ENCODE measurements at places on chromosomes 6 and 20.

DNA sequence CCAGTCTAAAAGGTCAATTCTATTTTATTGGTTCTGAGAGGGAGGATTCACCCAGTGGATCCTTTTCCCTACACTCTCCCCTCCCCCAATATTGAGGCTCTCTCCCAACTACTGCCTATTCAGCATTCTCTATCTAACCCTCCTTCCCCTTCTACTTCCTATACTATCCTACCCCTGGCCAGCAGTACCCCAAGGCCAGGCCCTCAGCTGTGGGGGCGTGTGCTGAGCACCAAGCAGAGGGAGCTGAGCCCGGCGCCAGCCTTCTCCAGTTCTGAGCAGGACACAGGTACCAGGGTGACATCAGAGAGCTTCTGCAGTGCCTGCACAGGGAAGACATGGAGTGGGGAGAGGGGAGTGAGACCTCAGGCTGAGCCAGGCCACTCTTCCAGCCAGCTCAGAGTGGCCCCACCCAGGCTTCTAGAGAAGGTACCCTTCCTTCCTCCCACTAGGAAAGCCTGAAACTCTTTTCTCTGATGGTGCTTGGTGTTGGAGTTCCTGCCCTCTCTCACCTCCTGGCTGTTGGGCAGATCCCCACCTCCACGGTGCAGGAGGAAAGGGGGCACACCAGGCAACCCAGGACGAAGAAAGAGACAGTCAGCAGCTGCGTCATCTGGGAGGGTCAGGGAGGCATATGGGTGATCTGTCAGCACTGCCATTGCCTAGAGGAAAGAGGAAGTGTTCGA, 1.9 kb downstream of the DDAH2 start:
- H3K4me1 ChIP-seq = peaks cover 26% of the 10 kb centered on the region
- DNase-seq = peak; percentile 41
- H3K27ac ChIP-seq = peak overlapping the region; percentile 88

DNA sequence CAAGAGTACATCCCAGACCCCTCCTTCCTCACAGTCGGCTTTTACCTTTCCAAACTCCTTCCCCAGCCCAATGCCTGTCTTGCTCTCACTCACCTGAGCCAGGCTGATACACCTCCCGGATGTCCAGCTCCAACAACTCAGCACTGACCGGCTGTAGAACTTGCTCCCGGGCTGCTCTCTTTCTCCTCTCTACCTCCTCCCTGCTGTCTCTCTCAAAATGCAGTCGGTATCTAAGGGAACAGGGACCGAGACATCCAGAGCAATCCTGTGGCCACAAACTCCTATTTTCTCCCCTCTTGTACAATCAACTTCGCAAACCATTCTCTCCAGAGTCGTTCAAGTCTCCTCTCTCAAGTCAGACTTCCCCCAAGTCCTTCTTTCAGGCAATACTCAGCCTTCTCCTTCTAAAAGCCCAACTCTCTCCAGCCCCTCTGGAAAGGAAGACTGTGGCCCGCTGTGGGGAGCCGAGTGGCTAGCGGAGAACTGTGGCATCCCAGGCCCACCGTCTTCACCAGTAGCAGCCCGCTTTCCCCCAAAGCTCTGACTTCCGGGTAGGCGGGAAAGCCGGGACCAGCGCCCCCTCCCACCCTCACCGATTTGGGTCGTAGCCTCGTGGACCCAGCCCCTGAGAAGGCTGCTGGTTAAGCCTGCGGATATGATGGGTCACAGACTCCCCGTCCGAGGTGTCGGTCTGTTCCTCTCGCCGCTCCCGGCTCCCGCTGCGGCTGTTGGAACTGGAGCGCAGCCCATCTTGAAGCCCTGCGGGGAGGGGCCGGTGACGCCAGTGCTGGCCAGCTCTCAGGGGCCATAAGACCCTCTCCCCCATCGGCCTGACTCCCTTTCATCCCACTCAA, 1.1 kb downstream of the GNL1 start:
- peaks cover 40% of the 10 kb centered on the region for H3K36me3 ChIP-seq
- H3K27ac ChIP-seq = peak overlapping the region; percentile 98

GRCh38 chr6:22880686-22881433, 311.5 kb downstream of the HDGFL1 start:
- H3K4me3 ChIP-seq = no peak overlapping the region
- H3K36me3 ChIP-seq = no peaks in the 10 kb centered on the region
- H3K27me3 ChIP-seq = no peaks in the 10 kb centered on the region
- no peak for DNase-seq

- no peaks in the 10 kb centered on the region for H3K27me3 ChIP-seq
- no peaks in the 10 kb centered on the region for H3K36me3 ChIP-seq
- H3K4me3 ChIP-seq = no peak overlapping the region
- H3K27ac ChIP-seq = no peak overlapping the region
- H3K4me1 ChIP-seq = no peaks in the 10 kb centered on the region
Measured at GRCh38 chr20:60365064-60365666, 406.9 kb downstream of the CDH26 start.

DNA sequence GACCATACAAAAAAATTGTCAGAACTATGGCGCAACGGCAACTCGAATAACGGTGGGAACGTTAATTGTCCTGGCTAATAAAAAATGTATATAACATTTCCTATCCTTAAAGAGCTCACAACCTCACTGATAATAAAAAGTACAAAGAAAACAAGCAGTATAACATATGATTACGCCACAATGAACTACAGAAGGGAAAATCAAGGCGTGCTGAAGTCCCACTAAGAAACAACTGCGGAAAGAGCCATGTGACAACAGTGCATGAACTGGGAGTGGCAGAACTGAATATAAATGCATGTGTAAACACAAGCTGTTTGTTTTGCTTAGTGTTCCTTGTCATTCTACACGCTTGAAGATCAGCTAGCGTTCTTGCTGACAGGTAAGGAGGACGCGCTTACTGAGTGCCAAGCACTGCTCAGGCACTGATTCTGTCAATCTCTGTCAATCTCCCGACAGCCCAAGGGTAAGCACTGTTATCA, 466 bp upstream of the PSMB1 start:
- H3K36me3 ChIP-seq = peaks cover 21% of the 10 kb centered on the region
- H3K27me3 ChIP-seq = no peaks in the 10 kb centered on the region
- peak overlapping the region; percentile 91 for H3K27ac ChIP-seq
- peaks cover 47% of the 10 kb centered on the region for H3K4me1 ChIP-seq
- H3K4me3 ChIP-seq = peak overlapping the region; percentile 96

GRCh38 chr6:1527073-1527457, 82.7 kb upstream of the FOXC1 start:
- peak; percentile 78 for DNase-seq
- no peaks in the 10 kb centered on the region for H3K36me3 ChIP-seq
- peak overlapping the region; percentile 31 for H3K27ac ChIP-seq
- H3K27me3 ChIP-seq = no peaks in the 10 kb centered on the region
- H3K4me3 ChIP-seq = peak overlapping the region; percentile 5

DNA sequence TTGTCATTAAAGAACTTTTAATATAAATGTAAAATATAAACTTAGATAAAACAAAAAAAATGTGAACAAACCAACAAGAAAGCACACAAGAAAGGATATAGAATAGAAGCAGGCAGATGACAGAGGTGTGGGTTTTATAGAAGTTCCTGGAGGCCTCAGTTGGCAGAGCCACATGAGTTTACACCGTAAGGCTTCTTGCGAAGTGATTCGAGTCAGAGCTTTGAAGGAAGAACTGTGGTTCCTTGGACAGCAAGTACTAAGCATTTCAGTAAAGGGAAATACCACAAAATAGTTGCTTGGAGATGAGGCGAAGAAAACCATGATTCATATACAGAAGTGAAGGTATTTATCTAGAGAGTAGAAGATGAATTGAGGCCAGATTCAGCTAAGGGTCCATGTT, 207.9 kb upstream of the EYA4 start:
- H3K27ac ChIP-seq = no peak overlapping the region
- no peaks in the 10 kb centered on the region for H3K36me3 ChIP-seq
- no peak for DNase-seq
- no peak overlapping the region for H3K4me3 ChIP-seq
- no peaks in the 10 kb centered on the region for H3K27me3 ChIP-seq

DNA sequence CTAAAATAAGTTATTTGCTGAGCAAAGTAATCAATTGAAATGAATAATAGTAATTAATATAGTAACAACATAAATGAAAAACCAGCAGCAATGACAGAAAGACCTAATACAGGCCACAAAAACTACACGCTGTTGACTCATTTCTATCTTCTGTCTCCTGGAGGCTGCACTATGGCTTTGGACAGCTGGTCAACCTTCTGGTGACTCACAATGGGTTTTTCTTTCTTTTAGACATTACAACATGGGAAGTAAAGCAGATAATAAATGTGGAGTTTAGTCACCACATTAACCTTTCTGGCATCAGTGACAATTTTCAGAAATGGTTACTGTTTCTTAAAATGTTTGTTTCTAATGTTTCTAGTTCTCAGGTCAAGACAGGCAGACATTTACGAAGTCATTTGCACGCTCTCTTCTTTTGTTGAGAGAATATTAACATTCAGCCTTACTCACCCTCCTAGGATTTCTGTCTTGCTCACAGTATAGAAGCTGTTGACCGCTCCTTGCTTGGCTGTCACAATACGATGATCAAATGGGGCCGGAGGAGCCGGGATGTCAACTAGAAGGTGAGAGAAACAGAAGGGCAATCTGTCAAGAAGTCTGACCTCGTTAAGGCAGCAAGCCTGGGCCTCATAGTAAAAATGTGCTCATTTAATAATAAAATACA, 62.2 kb downstream of the MYLK4 start:
- no peaks in the 10 kb centered on the region for H3K4me1 ChIP-seq
- no peak overlapping the region for H3K4me3 ChIP-seq
- H3K27me3 ChIP-seq = no peaks in the 10 kb centered on the region
- DNase-seq = no peak

DNA sequence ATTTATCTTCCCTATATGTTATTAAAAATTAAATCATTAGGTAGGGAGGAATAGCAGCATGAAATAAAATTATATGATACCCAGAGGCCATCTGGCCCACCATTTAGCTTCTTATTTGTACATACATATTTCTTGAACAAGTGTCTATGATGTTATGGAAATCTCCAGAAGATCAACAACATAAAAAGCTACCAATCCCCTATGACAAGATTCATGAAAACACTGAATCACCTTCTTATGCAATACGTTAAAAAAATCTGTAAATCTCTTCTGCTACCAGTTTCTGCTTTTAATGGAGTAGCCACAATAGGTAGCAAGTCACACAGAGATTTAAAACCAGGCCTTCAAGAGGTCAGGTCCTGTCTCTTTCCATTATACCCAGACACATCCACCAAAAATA, 125.8 kb upstream of the ENPP5 start:
- no peak overlapping the region for H3K27ac ChIP-seq
- no peak overlapping the region for H3K4me3 ChIP-seq
- H3K4me1 ChIP-seq = no peaks in the 10 kb centered on the region
- H3K27me3 ChIP-seq = no peaks in the 10 kb centered on the region
- no peaks in the 10 kb centered on the region for H3K36me3 ChIP-seq

GRCh38 chr20:53660078-53660909, 66.7 kb upstream of the ZNF217 start:
- no peaks in the 10 kb centered on the region for H3K4me1 ChIP-seq
- peak overlapping the region; percentile 54 for H3K4me3 ChIP-seq
- peak overlapping the region; percentile 64 for H3K27ac ChIP-seq
- H3K27me3 ChIP-seq = no peaks in the 10 kb centered on the region

DNA sequence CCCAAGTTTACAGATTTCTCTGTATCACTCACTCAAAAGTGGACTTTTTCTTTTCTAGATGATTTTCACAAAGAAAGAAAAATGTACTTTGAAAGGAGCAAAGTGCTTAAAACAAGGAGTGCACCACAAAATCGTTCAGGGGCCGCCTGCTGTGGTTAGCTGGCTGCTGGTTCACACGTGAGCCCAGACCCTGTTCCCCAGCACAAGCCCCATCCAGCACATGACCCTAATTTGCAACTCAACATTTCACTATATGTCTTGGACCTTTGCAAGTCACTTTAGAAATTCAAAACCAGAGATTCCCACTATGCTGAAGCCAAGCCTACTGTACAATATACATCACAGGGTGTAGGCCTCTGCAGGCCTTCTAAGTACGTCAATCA, 95.5 kb upstream of the NHSL1 start:
- no peaks in the 10 kb centered on the region for H3K4me1 ChIP-seq
- no peak overlapping the region for H3K27ac ChIP-seq
- no peak for DNase-seq
- H3K36me3 ChIP-seq = no peaks in the 10 kb centered on the region
- H3K27me3 ChIP-seq = no peaks in the 10 kb centered on the region

DNA sequence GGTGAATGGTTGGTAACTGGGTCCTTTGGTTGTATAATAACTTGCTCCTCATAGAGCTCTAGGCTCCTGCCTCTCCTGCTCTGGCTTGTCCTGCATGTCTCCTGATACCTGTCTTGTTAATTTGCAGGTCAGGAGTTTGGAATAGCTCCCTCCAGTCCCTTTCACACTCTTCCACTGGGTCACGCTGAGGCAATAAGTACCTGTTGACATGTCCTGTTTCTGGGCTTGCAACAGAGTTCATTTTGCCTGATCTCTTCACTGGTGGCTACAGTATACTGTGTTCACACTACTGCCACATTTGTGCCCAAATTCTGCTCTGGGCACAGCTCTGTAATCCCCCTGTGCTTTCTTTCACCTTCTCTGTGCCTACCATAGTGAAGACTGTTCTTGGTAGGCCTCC, 25.4 kb upstream of the C20orf144 start:
- H3K36me3 ChIP-seq = peaks cover 51% of the 10 kb centered on the region
- H3K27me3 ChIP-seq = no peaks in the 10 kb centered on the region
- no peak for DNase-seq
- no peaks in the 10 kb centered on the region for H3K4me1 ChIP-seq
- H3K27ac ChIP-seq = no peak overlapping the region
- H3K4me3 ChIP-seq = no peak overlapping the region

DNA sequence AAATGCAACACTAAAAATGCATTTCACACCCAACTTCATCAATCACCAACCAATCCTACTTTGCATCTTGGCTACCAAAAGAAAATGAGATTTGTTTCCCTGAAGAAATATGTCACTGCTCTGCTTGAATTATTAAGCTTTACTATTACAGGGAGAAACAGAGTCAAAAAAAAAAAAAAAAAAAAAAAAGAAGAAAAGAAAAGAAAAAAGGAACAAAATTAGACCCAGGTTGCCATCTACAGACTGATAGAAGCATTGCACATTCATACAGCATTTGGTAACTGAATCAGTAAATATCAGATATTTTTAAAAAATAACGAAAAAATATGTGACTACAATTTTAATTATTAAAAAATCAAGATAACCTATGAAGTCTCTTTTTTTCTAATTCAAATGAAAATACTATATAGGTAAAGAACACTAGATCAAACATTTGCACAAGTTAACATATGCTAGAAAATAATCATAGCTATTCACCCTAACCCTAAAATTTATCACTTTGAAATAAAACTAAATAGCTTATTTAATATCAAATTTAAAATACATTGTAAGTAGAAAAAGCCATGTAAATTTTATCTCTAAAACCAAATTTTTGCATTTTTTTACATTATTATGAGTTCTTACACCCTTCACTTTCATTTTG, 83.3 kb downstream of the DCDC2 start:
- DNase-seq = no peak
- no peaks in the 10 kb centered on the region for H3K4me1 ChIP-seq
- H3K36me3 ChIP-seq = no peaks in the 10 kb centered on the region

Data from tibial artery (tissue), 4 donors.